Activated T-helper 1 cell treated with anti-CD3 and anti-CD28 coated beads, Interleukin-12 subunit alpha, Interleukin-12 subunit beta, Interleukin-2, Interleukin-4 antibody, amounts not matched to agents 30 ng/mL and 10 ng/mL and 1 ng/mL, durations not matched to agents 14 hours and 24 hours and 36 hours (primary cell): ENCODE measurements at places on chromosomes 16 and 17. TPM values are rescaled to one million over a fixed set of nuclear protein-coding genes. Genes with fewer than 3 reads are reported as not detected.

DNA sequence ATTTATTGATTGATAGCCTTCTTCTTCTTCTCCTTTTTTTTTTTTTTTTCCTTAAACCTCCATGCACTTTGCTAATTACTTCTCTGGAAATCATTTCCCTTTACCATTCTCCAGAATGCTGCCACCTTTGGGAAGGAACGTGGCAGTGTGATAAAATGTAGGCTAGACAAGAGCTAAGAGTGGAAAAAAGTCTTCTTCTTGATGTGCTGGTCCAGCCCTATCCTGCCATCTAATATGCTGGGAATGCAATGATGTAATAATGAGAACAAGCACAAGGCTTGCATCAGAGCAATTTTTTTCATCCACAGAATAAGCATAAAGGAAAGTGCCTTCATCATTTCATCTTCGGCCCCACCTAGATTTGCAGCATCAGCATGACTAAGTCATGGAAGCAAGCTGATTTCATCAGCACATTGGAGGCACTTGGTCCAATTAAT is 128.7 kb upstream of the ZFHX3 start:
- H3K27me3 ChIP-seq, result no peaks in the 10 kb centered on the region
- no peak overlapping the region for H3K4me3 ChIP-seq
- DNase-seq, result no peak
- no peaks in the 10 kb centered on the region for H3K36me3 ChIP-seq
- no peak overlapping the region for H3K27ac ChIP-seq
- no peaks in the 10 kb centered on the region for H3K4me1 ChIP-seq

The SBK1 gene
- total RNA-seq, result 0.73 and 0.80 TPM in 2 replicates

- no peak overlapping the region for H3K27ac ChIP-seq
- no peaks in the 10 kb centered on the region for H3K27me3 ChIP-seq
- DNase-seq, result no peak
- H3K36me3 ChIP-seq, result no peaks in the 10 kb centered on the region
Observed at GRCh38 chr17:18959071-18959844, 7.3 kb downstream of the SLC5A10 start.

The ZNF668 gene
- 14.9 and 15.1 TPM in 2 replicates for total RNA-seq

DNA sequence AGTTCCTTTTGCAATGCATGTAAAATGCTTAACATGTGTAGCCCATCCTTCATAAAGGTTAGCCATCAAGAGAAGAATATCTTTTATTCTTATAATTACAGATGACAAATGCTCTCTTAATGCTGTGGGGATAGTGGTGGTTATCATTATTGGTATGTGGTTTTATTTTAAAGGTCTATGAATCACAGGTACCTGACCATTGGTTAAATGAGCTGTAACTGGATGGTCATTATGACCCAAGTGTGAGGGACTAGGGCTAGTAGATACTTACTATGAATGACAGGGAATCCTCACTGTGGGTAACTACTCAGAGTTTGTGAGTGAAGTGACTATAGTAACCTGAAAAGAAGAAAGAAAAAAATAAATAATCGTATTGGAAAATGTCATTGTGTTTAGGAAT is 78.8 kb downstream of the CDRT15 start:
- no peak for DNase-seq
- H3K27ac ChIP-seq, result peak overlapping the region; percentile 31
- H3K36me3 ChIP-seq, result peaks cover 37% of the 10 kb centered on the region
